Activated naive CD4-positive, alpha-beta T cell treated with anti-CD3 and anti-CD28 coated beads, Interleukin-2, amount 10 ng/mL, durations not matched to agents 7 days and 5 days (primary cell): ENCODE measurements at places on chromosomes 2 and 18.

- DNase-seq = peak; percentile 5
Measured at GRCh38 chr2:28628506-28628905, 123.1 kb upstream of the PPP1CB start.

DNA sequence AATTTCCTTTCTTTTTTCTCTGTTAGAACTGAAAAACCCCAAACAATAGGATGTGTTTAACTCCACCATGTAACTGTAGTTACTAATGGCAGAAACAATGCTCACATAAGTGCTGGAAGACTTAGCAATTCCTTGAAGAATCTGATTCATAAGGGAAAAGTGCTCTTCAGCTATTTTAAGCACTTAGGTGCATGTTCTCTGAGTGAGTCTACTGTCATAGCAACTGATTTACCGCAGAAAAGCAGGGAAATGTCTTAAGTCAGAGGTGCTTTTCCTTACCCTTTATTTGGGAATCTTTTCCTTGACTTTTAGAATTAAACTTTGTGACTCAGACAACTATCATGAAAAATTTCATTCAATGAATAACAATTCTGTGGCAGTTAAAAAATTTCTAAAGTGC lies 65.4 kb upstream of the NABP1 start:
- no peak for DNase-seq

DNA sequence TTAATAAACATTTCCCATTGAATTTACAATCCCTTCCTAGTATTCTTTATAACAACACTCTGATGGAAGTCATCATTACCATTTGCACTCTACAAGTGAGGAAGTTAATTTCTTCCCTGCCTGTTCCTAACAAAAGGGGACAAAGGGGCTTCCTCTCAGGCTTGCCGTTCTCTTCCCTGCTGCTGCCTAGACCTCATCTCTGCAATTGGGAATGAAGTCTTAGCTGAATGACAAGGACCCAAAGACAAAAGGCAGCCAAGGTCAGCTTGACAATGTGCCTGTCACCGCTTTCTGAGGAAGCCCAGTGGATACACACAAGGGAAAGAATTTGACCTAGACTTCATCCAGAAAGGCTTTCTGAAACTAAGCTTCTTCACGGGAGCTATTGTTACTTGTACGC lies 416.4 kb downstream of the CMPK2 start:
- no peak for DNase-seq

DNA sequence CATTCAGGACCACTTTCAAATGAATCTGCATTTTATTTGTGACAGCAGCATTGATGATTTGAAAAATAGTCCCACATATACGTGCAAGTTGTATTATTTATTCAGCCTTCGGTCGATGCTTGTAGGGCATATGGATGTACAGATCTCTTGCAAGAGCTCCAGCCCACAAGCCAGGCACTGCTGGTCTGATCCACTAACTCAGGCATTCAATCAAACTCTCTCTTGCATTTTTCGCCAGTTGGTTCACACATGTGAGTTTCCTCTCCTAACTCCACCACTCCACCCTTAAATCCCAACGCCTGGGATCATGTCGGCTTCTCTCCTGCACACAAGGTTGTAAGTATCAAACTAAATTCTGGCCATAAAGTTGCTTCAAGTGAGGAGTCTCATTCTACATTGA lies 318.7 kb downstream of the CYP26B1 start:
- DNase-seq = no peak

GRCh38 chr2:239108459-239108858 lies 260.6 kb downstream of the TWIST2 start:
- DNase-seq = no peak

DNA sequence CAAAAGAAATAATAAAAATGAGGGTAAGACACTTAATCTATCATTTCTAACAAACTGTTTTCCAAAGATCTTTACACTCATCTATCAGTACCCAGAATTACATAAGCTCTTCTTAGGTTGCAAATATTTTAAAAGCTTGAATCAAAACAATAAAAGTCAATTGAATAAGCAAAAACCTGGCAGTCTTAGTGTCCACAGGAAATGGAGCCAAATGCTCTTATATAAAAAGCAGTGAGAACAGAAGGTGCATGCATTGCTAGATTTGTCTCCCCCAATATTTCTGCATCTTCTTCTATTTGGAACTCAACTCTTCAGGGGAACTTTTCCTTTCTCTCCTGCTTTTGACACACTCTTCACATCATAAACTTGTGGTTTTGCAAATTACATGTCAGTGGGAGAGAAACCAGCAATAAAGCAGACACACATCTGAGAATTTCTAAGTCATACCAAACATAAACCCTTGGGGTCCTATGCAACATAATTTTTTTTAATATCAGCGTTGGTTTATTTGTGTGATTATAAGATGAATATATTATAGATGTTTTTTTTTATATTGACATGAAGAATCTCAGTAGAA lies 343.9 kb upstream of the ACVR2A start:
- DNase-seq = no peak

- no peak for DNase-seq
Measured at GRCh38 chr2:215797676-215798075, 215.7 kb downstream of the MREG start.

GRCh38 chr2:234702731-234703225 lies 205.9 kb upstream of the ARL4C start:
- no peak for DNase-seq

DNA sequence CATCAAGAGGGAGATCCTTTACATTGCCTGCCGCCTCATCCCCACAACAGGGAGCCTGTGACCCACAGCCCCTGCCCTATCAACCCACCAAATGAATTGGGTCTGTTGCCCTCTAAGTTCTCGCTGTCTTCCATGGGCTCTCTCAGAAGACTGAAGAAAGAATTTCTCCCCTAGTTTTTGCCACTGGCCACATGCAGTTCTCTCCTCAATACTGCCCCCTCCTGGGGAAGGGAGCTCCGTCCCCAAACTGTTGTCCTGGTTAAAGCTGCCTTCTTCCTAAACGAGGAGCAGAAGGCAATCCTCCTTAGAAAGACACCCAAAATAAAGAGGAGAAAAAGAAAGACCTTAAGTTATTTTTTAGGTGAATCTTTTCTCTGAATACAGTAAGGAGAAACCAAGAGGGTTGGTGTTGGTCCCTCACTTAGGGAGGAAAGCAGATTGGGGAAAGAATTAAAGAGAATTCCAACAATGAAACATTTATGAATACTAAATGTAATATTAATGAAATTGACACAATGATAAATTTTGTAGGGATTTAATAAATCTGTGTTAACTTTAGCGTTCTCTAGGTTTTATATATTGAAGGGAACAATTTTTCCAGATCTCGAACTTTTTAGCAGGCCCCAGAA lies 31.1 kb upstream of the SATB2 start:
- DNase-seq = peak; percentile 60

DNA sequence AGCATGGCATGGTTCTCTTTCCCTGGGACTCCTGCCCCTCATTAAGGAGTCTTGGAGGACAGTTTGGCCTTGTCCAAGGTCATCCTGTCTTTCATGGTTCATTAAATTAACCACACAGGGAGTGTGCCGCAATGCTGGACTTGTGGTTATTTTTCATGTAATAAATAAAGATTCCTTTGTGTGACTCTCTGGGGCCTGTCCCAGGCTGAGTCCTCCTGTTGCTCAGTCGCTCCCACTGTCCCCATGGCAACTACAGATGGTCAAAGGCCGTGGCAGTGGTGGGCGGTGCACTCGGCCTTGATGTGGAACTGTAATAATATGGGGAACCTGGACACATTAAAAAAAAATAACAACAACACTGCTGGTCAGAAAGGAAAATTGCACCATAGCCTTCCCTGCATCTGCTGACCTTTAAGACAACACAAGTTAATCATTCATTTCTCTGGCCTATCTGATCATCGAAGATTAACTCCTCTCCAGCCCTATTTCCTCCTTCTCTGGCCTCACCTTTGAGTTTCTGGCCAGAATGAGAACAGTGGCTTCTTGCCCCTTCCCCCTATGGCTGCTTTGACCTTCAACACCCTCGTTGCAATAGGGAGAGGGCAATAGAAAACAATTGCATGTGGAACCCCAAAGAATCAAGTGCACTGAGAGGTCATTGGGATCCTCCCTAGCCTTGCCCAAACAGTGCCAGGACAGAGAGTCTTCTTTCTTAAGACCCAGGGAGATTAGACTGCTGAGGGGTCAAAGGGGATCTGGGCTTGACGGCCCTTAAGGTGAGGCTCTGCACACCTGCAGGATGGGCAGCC lies 44.7 kb downstream of the PSD4 start:
- DNase-seq = no peak

DNA sequence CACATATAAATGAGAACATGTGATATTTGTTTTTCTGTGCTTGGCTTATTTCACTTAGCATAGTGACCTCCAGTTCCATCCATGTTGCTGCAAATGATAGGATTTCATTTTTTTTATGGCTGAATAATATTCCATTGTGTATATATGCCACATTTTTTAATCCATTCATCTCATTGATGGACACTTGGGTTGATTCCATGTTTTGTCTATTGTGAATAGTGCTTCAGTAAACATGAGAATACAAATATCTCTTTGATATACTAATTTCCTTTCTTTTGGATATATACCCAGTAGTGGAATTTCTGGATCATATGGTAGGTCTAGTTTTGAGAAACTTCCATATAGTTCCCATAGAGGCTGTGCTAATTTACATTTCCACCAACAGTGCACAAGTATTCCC lies 3.7 kb upstream of the NEMP2 start:
- no peak for DNase-seq

GRCh38 chr2:11133936-11134320 lies 21.3 kb upstream of the SLC66A3 start:
- no peak for DNase-seq

GRCh38 chr2:184679219-184680018 lies 81.1 kb downstream of the ZNF804A start:
- no peak for DNase-seq

- DNase-seq = no peak
Measured at GRCh38 chr18:52337276-52337675, 2.7 kb upstream of the DCC start.

GRCh38 chr2:52128081-52128480 lies 1096.1 kb upstream of the NRXN1 start:
- no peak for DNase-seq

DNA sequence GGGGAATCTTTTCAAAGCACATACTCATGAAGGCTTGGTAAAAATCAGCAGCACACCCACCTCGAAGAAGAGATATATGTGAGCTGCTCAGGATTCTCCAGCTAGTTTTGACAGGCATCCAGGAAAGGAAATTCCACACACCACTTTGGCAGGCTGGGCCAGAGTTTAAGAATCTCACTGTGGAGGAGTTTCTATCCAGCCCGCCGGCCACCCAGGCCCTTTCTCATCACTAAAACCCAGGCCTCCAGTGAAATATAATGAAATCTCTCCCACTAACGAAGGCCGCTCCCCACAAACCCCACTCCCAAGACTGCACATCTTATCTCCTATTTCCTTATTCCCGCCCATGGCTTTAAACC lies 202.0 kb downstream of the GLI2 start:
- no peak for DNase-seq

DNA sequence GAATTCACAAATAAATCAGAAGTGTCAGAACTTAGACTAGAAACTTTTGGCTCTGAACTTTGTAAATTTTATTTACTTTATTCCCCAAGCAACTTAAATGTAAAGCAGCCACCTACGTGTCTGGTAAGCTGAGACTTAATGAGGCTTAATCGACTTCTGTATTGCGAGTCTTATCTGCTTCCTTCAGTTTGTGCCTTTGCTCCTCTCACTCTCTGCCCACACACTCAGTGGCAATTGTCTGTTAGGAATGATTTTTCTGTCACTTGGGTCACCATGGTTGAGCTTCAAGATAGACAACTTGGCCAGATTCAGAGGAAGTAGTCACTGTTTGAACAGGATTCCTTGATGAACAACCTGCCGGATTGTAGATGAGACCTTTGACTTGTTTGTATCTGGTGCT lies 691.4 kb upstream of the FSHR start:
- DNase-seq = no peak

GRCh38 chr18:76943542-76944339 lies 121.4 kb downstream of the ZNF236 start:
- DNase-seq = no peak

- DNase-seq = no peak
Measured at GRCh38 chr2:9663008-9663879, 32.4 kb upstream of the YWHAQ start.

DNA sequence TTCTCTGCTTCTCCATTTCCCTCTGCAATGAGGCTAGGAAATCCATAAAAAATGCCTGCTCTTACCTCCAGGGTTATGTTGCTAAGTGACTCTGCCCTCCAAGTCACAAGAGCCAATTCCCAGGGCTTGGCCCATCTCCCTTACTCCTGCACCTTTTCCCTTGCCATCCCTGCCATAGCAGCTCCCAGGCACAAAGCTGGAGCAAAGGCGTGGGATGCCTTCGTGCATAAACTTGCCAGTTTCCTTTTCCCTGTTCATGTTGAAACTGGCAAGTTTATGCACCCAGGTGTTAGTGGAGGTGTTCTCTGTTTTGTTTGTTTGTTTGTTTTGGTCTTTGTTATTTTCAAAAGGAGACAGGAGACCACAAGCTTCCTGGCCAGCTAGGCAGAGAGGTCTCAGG lies 195.1 kb downstream of the ACKR3 start:
- no peak for DNase-seq

DNA sequence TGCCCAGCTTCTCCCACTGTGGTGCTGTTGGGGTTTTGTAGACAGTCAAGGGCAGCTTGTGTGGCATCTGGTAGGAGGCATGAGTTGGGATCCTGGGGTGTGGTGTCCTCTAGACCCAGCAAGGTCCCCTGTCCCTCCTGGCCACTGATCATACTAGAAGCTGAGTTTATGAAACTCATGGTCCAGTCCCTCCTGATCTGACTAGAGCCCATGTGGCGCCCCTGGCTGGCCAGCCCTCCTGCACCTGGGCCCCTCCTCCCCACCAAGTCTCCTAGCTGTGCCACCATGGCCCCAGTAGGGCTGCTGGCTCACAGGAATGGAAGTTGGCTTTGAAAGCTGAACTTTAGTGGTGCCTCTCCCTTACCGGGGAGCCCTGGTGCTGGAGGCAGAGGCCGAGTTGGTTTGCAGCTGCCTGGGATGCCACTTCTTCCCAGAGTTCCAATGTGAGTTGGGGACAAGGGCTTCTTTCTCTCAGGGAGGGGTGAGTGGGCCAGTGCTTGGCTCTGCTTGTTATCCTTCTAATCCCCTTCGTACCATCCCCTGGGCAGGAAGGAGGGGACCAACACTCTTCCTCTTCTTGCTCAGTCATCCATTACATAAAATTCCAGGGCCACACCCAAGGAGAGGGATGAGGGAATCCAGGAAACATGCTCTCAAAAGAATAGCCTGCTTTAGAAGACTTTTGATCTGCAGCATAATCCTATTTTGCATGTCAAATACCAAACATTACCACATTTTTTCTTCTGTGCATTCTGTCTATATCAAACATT lies 37.5 kb upstream of the HAAO start:
- no peak for DNase-seq

GRCh38 chr2:42425697-42426096 lies 64.7 kb upstream of the COX7A2L start:
- DNase-seq = no peak

- DNase-seq = no peak
Measured at GRCh38 chr2:88170472-88170892, 336 bp downstream of the THNSL2 start.

DNA sequence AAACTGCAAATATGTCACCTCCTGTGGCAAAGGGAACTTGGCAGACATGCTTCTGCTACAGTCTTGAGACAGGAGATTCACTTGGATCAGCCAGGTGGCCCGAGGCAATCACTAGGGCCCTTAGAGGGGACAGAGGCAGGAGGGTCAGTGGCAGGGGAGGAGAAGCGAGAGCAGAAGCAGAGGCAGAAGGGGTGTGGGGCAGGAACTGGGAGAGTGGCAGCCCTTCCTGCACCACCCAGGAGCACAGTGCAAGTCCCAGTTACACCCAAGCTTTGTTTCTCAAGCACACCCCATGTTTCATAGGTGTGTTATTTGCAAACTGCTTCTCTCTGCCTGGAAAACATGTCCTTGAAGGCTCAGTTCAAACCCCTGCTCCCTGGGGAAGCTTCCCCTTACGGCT lies 309.7 kb upstream of the MYT1L start:
- no peak for DNase-seq

GRCh38 chr2:15223887-15224286 lies 337.2 kb downstream of the NBAS start:
- DNase-seq = no peak
